K562 (cell line): ENCODE measurements at places on chromosomes 5 and 9.

GRCh38 chr9:29241320-29241719 is 1668.0 kb upstream of the C9orf72 start:
- DNase-seq, result no peak

GRCh38 chr5:79787448-79787847 is 97.8 kb downstream of the CMYA5 start:
- DNase-seq, result no peak

DNA sequence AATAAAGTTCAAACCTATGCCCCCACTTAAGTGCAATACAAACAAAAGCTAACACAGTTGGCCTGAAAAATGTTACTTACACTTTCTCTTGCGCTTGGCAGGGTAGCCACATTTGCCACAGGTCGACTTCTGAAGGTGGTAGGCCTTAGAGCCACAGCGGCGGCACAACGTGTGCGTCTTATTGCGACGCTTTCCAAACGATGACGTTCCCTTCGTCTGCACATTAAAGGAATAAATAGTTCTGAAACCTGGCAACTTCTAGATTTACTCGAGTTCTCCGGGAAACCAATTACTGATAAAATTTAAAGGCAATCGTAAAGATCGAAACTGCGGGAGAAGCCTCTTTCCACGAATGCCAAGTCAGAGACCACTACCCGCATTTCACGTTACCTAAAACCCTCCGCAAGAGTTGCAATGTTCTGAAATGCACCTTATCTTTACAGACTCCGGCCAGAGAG is 602 bp downstream of the RPL37 start:
- DNase-seq, result no peak

- DNase-seq, result no peak
These were observed 294.1 kb upstream of the TNC start for GRCh38 chr9:115411993-115412452.

DNA sequence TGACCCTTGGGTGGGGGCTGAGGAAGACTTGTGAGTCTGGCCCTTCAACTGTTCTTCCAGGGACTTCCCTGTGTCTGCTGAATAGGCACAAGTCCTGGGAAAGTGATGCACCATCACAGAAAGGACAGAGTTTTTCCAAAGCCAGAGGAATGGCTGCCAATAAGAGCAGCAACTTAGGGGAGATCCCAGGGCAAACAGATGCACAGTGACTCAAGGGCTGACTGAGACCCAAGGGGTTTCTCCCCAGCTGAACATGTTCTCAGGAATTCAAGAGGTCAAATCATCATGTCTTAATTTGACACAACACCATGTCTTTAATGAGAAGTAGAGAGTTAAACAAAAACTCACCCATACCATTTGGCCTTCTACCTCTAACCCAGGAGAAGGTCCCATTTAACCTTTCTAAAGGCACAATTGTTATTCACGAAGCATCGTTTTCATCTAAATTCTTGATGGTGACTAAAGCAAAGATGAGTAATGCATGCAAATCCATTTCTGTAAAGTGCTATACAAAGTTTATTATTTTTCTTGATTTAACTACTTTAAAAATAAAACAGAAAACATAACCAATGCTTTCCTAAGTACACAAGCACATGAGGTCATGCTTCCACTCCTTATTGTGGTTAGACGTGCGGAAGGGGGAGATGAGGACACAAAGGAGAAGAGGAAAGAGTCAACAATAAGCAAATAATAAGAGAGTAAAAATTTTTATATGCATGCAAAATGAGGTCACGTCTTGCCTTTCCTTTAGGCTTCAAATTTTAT is 324.1 kb downstream of the PLK2 start:
- no peak for DNase-seq

DNA sequence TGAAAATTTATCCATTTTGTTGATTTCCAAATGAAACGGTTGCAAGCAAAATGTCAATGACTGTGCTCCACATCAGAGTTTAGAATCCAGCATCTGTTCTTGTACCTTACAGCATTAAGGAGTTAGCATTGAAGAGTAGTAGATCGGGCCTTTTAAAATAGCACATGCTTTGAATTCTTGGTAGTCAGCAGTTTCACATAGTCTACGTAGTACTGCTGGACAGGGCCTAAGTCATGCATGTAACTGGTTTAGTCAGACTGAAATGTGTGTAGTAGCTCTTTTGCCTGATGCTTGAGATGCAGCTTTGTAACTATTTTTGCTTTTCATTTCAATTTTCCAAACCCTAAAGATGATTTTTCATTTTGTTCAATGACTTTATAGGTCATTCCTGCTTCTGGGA is 19.8 kb downstream of the LECT2 start:
- no peak for DNase-seq

GRCh38 chr5:115801984-115802383 is 14.5 kb downstream of the CDO1 start:
- DNase-seq, result no peak

DNA sequence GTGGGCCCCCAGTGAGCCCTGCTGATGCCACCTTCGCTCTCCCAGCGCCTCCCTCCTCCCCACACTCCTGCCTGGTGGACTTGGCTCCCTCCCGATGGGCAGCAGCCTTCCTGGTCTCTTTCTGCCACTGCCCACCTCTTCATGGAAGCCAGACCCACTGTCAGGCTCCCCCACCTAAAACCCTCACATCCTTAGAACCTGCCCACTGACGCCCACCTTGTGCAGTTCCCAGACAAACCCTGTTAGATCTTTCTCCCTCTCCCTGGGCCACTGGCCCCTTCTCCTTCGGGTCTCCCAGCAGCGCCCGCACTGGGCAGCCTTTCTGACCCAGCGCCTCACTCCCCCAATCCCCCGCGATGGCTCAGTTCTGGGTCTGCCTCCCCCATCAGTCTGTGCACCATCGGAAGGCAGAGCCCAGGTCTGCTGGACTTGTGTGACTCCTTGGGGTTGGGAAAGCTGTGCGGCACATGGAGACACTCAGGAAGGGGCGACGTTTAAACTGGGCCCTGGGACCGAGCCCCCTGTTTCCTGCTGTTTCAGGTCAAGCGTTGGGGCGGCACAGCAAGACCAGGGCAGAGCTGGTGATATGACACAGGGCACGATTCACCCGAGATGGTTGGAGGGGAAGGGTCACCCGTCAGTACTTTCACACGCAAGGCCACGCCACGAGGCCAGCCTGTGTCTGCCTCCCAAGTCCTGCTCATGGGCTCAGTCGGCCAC is 17.4 kb downstream of the MYMK start:
- no peak for DNase-seq

- DNase-seq, result no peak
These were observed 38.2 kb upstream of the BTNL3 start for GRCh38 chr5:180950291-180950949.

- no peak for DNase-seq
These were observed 341.2 kb upstream of the CTNND2 start for GRCh38 chr5:12245429-12245828.

DNA sequence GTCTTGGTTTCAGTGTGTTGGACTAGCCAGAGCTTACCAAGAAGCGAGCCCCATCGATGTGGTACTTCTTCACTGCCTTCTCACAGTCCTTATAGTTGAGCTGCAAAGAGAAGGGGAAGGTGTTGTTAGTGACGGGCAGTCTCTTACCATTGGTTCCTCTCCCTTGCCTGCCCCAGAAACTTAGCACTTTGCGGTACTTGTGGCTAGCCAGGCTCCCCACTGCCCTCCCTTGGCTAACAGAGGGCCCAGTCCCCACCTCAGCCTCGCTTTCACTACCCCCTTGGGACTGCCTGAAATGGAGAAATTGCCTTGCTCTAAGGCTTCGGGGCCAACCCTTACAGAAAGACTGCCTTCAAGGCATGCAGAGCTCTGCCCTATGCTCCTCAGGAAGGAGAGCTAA is 4.3 kb downstream of the LCP2 start:
- no peak for DNase-seq

DNA sequence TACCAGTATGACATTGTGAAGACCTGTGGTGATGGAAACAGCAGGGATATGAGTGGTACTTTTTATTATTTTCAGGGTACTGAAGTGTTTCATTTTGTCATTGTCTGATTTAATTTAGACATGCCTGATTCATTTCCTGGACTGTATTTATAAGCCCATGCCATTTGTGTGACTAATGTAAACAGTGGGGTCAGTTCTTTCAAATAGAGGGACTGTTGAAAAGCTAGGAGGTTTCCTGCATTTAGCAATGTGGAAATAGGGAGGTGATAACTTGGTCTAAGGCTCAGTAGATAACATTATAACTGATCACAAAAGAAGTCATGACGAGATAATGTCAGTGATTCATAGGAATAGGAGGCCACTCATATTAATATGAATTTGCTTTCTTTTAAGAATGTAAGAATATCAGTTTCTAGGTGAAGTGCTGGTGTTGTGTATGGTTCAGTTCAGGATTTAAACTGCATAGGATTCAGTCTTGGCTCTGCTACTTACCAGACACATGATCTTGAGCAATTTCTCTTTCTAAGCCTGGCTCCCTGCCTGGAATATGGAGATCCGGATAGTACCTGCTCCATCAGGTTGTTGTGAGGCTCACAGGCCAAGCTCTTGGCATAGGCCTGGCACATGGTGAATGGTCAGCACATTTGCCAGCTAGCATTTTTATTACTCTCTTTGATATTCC is 7.5 kb downstream of the RASGRF2 start:
- no peak for DNase-seq

DNA sequence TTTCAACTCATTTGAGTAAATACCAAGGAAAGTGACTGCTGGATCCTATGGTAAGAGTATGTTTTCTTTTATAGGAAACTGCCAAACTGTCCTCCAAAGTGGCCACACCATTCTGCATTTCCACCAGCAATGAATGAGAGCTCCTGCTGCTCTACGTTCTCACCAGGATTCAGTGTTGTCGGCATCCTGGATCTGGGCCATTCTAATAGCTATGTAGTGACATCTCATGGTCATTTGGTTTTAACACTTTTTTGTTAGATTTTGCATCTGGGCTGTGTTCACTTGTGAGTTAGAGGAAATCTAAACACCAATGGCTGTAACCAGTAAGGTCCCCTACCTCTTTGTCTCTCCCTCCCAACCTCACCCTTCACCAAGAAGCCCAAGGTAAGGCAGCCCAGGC is 115.9 kb downstream of the ATPSCKMT start:
- DNase-seq, result no peak

DNA sequence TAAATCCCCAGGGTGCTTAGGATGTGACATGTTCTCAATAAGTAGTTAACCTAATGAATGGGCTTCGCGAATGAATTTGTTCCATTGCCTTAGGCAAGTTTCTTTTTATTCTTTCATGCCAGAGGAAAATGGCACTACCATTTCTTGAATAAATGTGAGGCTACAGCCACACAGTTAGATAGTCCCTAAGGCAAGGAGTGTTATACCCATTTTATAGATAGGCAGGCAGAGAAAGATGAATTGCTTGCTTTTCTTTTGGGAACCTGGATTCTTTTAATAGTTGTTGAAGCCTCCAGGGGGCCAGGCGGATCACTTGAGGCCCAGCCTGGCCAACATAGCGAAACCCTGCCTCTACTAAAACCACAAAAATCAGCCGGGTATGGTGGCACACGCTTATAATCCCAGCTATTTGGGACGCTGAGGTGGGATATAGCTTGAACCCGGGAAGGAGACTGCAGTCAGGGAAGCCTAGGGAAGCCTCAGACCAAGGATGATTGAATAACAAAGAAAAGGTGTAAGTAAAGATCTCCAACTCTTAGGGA is 943 bp downstream of the NOP16 start:
- no peak for DNase-seq

GRCh38 chr9:134071149-134071548 is 3.3 kb upstream of the BRD3 start:
- DNase-seq, result no peak

DNA sequence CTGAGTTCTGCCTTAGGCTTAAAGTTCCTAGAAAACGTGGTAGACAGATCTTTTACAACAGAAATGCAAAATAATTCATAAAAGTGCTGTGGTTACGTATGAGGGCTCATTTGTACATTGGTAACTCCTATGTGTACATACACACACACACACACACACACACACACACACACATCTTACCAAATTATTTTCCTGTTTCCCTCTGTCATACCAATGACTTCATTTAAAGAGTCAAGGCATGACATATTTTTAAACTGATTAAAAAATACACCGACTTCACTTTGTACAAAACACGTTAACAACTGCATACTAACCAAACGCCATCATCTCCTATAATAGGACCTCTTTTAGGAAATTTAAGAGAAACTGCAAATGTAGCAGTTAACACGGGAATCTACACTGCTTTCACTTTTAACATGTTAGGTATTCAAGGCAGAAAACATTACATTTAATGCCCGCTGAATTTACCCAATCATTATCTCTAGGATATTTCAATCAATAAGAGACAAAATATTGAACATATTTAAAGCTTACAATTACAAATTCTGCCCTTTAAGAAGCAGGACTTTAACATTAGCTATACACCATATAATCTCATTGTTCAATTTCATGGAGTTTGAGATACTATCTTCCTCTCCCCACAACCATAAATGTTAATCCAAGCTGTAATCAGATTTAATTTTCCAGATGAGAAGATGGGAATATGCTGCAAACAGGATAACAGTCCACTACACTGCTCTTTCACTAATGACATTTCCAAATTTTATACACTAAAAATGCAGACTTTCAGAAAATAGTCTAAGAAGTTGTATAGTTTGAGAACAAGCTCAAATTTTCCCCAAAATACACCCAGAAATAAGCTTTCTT is 133.1 kb downstream of the DENND1A start:
- DNase-seq, result no peak

GRCh38 chr5:149278451-149279210 is 7.0 kb downstream of the AFAP1L1 start:
- DNase-seq, result no peak

GRCh38 chr5:164002628-164003027 is 497.2 kb downstream of the MAT2B start:
- DNase-seq, result no peak

DNA sequence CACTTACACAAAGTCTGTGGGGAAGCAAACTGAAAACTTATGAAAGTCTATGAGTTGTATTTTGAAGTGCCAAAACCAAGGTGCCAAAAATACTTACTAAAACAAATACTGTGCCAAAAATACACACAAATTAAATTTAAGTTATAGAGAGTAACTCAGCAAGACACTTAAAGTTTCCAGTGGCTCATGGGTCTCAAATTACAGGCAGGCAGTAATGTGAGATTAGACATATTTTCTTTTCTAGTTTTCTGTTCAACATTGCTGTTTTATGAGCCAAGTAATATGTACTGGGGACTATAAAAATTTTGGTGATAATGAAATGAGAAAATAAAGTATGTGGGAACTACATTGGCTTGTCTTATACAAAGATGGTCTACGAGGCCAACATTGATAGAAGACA is 172.2 kb upstream of the SNX2 start:
- no peak for DNase-seq

- no peak for DNase-seq
These were observed 115.3 kb downstream of the MARCHF11 start for GRCh38 chr5:16064135-16064893.

DNA sequence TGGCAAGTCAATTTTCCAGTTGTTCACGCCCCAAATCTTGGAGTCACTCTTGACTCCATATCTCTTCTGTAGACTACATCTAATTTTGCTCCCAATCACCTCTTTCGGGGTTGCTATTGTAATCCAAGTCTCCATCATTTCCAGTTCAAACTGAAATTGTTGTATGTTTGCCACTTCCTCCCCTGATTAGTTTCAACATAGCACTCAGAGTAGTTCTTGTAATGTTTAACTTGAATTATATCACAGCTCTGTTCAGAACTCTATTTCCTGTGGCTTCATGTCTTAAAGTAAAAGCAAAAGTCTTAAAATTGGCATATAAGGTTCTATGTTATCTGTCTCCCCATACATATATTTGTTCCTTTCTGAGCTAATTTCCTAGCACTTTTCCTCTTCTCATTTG is 348.5 kb upstream of the RIOK2 start:
- DNase-seq, result no peak

GRCh38 chr9:130088051-130088450 is 34.3 kb downstream of the GPR107 start:
- DNase-seq, result no peak

GRCh38 chr9:78671785-78672184 is 374.9 kb downstream of the PSAT1 start:
- DNase-seq, result no peak
